ENCODE measurements at places on chromosomes 6 and 20.
A peak's percentile ranks its signal among the peaks of the same experiment; 100 is the strongest.

DNA sequence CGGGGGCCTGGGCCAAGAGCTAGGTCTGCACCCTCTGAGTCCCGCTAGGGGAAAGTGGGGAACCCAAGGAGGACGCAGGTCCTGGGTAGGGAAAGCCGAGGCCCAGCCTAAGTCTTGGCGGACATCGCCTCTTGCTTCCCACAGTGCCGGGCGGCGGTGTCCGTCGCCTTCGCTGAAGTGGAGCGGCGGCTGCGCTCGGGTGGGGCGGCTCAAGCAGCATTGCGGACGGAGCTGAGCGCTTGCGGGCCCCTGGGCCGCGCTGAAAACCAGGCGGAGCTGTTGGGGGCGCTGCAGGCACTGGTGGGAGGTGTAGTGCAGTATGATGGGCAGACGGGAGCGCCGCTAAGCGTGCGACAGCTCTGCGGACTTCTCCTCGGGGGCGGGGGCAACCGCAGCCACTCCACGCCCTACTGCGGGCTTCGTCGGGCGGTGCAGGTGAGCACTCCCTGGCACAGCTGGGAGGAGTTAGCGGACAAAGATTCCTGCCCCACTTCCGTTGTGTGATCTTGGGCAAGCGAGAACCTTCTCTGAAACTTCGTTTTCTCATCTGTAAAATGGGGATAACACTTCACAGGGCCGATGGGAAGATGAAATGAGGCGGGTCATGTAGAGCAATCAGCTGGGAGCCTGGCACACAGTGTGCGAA, 4.2 kb downstream of the PRSS16 start:
- DNase-seq: no peak

DNA sequence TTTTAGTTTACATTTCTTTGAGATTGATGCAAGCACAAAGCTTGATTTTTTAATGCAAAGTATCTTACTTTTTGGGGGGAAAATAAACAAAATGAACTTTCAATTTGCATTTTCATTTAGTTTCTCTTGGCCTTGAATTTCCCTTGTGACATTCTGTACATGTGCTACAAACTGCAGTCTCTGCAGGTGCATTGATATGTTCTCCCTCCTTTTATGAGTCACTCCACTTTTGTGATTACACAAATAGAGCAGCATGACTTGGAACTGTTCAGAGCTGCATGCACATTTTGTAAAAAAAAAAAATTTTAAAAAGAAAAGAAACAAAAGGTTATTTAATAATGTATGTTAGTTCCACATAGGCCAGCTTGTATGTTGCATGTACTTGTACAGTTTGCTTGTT, 220.0 kb upstream of the KCNQ5 start:
- DNase-seq: no peak

- no peak for DNase-seq
Observed at GRCh38 chr6:53520320-53520928, 24.5 kb downstream of the GCLC start.

DNA sequence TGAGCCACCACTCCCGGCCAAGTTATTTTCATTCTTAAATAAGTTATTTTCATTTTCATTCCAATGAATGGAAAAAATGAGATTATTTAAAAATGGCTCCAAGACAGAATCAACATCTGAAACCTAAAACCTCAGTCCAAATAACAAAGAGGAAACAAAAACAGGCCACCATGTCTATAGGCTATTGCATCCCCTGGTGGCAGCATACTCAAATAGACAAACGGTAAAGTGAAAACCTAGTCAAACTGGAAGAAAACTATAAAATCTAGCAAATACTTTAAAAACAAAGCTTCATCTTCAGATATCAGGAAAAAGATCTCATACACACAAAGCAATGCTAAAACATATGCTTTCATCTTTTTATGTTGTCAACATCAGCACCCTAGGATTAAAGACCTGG, 20.9 kb downstream of the IL17A start:
- no peak for DNase-seq

- no peak for DNase-seq
Observed at GRCh38 chr6:90574610-90575009, 12.3 kb downstream of the MAP3K7 start.

DNA sequence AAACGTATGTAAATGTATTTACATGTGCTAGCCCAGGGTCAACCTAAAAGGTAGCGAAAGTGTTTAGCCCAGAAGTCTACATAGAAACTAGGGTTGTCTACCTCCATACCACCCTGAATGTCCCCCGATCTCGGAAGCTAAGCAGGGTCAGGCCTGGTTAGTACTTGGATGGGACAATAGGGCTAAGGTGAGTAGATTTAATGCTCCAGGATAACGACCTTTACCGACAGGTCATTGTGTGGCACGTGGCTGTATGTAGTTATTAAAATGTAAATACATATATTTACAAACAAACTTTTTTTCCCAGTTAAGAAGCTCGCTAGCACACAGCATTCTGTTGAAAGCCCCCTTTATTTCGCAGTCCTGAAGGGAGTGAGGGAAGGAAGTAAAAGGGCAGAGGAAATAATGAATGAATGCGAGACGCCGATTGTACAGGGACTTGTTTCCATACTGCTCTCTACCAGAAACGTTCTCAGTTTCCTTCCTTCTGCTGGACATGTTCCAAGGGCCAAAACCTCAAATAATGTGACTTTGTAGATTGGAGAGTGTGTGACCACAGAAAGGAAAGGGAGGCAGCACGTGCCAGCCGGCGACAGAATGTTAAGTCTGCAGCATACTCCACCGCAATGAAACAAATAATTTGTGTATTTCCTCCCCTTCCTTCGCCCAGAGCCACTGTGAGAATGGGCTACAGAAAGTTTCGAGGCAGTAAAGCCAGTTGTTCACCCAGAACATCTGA, 612 bp downstream of the ADAT2 start:
- DNase-seq: peak; percentile 40

GRCh38 chr6:84137051-84137375, 90.4 kb downstream of the CEP162 start:
- DNase-seq: no peak

GRCh38 chr20:3919352-3919751, 30.2 kb downstream of the PANK2 start:
- DNase-seq: no peak

- DNase-seq: no peak
Observed at GRCh38 chr20:54577637-54578036, 102.2 kb downstream of the DOK5 start.

DNA sequence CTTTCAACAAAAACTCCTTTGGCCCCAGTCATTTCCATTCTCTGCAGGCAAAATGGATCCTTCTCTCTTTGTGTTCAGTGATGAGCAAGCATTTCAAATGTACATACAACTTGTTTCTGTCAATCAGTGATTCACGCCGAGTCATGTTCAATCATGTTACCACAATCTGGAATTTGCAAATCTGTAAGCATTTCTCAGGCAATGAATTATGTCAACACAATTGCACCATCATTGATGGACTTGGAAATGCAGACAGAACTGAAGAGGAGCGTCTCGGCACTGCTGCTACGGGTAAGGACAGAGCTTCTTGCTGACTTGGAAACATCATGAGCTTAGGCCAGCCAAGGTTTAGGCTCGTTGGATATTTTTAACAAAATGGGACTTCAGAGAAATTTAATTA, 132.8 kb upstream of the AGPAT4 start:
- DNase-seq: no peak

DNA sequence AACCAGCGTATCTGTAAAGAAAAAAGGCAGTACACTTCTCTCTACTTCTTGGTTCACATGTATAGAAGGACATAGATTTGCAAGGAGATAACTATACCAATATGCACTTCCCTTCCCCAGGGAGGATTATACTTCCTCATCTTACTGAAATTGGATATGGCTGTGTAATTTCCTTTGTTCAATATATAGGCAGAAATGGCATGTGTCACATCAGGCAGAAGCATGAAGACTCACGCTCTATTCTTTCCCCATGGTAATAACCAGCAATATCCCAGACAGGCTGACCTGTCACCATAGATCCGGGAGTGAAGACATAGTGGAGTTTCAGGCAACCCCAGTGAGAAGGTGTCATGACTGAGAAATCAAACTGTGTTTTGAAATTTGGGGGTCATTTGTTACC, 518.3 kb downstream of the KIF16B start:
- no peak for DNase-seq

GRCh38 chr6:137852346-137852745, 14.7 kb upstream of the TNFAIP3 start:
- DNase-seq: no peak

- DNase-seq: no peak
Observed at GRCh38 chr6:88380618-88381288, 214.6 kb upstream of the CNR1 start.

GRCh38 chr20:25470045-25470444, 62.6 kb downstream of the GINS1 start:
- no peak for DNase-seq

GRCh38 chr20:45036044-45036755, 64.7 kb downstream of the KCNS1 start:
- DNase-seq: no peak

- DNase-seq: no peak
Observed at GRCh38 chr20:821046-821730, 12.3 kb upstream of the FAM110A start.

DNA sequence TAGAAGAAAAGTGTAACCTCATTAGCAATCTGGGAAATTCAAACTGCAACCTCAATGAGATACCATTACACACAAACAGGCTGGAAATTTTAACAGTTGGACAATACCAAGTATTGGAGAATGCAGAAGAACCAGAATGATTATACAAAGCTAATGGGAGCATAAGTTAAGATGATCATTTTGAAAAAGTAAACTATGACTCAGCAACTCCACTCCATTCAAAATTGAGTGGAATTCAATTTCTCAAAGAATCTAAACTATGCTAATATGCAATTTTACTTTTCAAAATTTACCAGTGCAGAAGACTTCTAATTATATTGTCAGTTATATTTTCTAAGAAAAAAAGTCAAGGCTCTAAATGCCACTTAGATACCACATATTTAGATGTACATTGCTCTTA, 17.2 kb downstream of the GPLD1 start:
- DNase-seq: no peak

DNA sequence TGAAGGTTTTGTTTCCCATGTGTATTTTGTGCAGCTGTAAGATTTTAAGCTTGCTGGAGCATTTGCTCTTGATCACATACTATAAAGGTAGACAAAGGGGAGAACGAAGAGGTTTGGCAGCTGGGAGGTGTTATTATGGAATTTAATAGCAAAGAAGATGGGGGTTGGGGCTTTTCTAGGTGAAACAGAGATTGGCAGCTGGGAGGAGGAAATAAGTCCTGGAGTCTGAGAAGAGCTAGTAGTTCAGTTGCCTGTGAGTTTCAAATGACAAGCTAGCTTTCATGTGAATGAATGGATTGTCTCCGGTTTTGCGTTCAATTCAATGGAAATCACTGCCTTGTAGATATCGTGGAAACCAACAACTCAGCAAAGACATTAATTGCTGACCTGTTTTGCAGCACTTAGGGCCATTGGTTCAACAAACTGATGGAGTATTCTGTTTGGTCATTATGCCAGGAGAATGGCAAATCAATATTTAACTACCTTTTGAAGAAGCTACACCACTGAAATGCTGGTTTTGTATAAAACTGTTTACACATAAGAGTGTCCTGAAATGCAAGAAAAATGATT, 38.1 kb upstream of the FLRT3 start:
- DNase-seq: no peak

- DNase-seq: no peak
Observed at GRCh38 chr20:45303586-45304463, 2.8 kb upstream of the RBPJL start.

- DNase-seq: no peak
Observed at GRCh38 chr6:24493945-24494820, 586 bp upstream of the ALDH5A1 start.

GRCh38 chr6:33419580-33420490, at the start of gene SYNGAP1:
TSS of gene SYNGAP1 (plus strand) at chr6:33420065. CDS start at chr6:33420265, 200 bp downstream.
- no peak for DNase-seq

DNA sequence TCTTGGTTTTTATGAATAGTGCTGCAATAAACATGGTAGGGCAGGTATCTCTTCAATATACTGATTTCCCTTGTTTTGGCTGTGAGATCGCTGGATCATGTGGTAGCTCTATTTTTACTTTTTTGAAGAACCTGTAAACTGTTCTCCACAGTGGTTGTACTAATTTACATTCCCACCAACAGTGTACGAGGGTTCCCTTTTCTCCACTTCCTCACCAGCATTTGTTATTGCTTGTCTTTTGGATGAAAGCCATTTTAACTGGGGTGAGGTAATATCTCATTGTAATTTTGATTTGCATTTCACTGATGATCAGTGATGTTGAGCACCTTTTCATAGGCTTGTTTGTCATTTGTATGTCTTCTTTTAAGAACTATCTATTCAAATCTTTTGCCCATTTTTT, 8.0 kb upstream of the ARG1 start:
- DNase-seq: no peak

GRCh38 chr6:127832381-127832780, 68.5 kb downstream of the THEMIS start:
- DNase-seq: no peak

GRCh38 chr20:2902291-2902690, 29.0 kb downstream of the PTPRA start:
- no peak for DNase-seq

GRCh38 chr6:152099446-152100182, 292.1 kb downstream of the ESR1 start:
- no peak for DNase-seq

DNA sequence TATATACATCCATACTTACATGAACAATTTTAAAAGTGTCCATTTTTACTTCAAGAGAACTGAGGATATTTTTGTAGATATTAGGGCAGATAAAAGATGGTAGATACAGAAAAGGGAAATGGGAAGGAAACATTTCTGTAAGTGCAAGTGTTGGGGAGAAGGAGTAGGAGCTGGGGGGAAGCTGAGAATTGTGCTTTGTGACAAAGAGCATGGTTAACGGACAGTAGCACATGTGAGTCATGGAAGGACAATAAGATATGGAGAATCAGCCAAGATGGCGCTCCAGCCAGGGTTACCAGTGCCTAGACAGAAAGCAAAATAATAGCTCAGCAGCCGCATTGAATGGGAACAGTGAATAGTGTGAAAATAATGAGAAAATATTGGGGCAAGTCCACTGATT, 12.7 kb upstream of the HLA-DRB1 start:
- no peak for DNase-seq

DNA sequence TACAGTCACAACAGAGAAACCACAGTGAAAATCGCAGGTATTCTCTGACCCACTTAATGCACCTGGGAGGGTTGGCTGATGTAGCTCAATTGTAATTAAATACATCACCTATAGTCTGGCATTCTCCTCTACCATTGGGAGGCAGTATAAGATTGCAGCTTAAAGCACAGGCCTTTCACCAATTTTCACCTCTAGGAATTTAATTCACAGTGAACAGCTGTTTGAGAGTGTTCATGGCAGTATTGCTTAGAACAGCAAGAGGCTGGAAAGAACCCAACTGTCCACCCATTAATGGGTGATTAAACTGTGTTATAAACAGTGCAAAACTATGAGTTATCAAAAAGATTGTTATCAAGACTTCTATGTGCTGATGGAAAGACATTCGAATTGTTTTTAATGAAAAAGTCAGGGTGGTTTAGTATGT, 2.0 kb downstream of the EDEM2 start:
- peak; percentile 86 for DNase-seq

GRCh38 chr20:53020834-53021233, 48.7 kb downstream of the TSHZ2 start:
- no peak for DNase-seq

DNA sequence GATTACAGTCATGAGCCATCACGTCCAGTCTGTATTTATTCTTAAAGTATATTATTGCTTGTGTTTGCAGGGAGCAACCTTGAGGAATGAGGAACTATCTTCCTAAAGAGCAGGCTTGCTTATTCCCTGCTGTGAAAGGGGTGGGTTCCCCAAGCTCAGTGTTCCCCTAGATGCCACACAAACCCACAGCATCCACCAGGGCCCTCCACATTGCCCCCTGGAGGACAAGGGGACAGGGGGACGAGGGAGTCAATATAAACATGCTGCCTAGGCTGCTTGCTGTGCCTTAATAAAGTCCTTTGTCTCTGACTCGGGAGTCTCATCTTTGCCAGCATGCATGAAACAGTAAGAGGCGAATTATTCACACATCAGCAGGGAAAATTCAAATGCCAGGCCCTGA, 8.0 kb upstream of the IDH3B start:
- no peak for DNase-seq
